GM18507 (cell line): ENCODE measurements at places on chromosomes 6 and 20.

- no peak for DNase-seq
These were observed 1.9 kb downstream of the PNLDC1 start for GRCh38 chr6:159801935-159802334.

GRCh38 chr6:1641343-1641885 is 31.7 kb downstream of the FOXC1 start:
- DNase-seq = no peak

- DNase-seq = no peak
These were observed 51.9 kb upstream of the SEC63 start for GRCh38 chr6:108009894-108010293.

GRCh38 chr20:35563834-35564233 is 22.0 kb downstream of the ERGIC3 start:
- no peak for DNase-seq

DNA sequence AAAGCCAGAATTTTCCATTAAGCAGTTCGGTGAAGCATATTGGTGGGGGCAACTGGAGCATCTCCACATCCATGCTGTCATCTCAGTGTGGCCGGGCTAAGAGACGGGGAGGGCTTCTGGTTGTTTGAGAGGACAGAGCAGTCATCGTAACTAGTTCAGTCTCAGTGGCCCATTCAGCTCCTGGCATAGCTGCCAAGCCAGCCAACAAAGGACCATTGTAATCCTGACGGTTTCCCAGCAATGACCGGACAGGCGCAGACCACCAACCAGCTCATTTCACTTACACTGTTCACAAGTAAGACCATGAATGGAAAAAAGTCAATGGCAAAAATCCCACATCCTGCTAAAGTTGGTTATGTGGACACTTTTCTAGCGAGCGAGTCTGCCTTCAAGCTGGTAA is 14.9 kb upstream of the HDDC2 start:
- DNase-seq = no peak

- DNase-seq = no peak
These were observed 71.8 kb downstream of the ASCC3 start for GRCh38 chr6:100809346-100809745.

GRCh38 chr20:10634683-10635411 is 39.0 kb downstream of the JAG1 start:
- no peak for DNase-seq

DNA sequence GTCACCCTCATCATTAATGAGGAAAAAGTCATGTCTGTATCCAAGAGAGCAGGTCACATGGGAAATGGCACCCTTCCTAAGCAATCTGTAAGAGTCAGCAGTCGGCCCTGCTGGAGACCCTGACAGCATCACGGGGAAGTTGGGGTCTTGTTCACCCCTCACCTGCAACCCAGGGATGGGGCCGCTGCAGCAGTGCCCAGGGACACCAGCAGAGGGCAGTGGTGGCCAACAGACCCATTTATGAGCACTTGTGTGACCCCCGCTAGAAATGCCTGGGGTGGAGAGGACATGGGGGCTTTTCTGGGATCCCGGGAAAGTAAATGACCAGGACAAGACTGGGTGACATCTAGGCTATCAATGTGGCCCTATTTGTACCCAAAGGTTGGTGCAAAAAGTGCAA is 35.9 kb downstream of the ANKRD60 start:
- no peak for DNase-seq

DNA sequence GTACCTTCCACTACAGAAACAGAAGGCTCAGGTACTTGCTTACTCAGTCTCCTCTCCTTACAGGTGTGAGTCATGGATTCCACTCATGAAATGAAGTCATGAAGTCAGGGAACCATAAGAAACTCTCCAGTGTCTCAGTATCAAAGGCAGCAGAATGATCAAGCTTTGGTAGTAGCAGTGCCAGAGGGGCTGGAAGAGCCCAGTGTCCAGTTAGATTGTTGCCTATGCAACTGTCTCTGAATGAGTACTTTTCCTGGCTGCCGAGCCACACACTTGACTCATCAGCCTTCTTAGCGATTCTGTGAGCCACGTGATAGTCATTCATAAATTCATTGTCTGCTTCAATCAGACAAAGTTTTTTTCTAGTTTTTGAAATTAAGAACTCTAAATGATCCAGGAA is 52.2 kb upstream of the DTNBP1 start:
- no peak for DNase-seq

DNA sequence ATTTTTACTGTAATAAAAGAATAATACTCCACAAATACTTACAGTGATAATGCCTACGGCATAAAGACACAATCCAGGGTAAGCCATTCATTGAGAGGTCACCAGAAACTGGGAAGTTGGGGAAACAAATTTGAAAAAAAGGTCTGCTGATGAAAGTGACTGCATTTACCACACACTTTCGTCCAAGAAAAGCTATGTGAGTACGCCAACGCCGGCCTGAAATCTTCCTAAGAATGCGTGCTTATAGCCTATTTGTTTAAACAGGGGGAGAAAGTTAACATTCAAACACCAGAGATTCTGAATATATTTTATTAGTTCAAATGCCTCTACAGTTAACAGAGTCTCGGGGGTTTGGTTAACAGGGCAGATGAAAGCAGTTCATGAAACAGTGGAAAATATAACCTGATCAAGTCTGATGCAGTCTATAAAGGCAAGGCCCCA is 657 bp upstream of the LTV1 start:
- no peak for DNase-seq

- DNase-seq = no peak
These were observed 18.8 kb downstream of the MRAP2 start for GRCh38 chr6:84052204-84052882.

GRCh38 chr6:111720931-111721496 is 115.3 kb upstream of the TRAF3IP2 start:
- DNase-seq = no peak

DNA sequence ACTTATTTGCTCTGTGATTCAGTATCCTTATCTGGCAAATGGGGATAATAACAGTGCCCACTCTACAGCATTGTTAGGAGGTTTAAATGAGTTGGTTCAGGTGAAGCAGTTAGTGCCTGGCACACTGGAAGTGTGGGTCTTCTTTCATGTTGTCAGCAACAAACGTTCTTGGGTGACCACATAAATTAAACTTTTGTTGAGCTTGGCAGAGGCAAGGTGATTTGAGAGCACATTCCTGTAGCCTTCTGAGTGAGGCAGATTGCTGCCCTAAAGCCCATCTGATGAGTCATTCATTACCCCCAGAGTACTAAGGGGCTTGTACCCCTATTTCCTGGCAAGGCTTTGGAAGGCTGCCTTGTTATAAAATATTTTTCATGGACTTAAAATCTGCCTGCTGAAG is 25.8 kb downstream of the SEC23B start:
- DNase-seq = no peak

GRCh38 chr6:161736781-161737292 is 463.0 kb upstream of the AGPAT4 start:
- DNase-seq = no peak

DNA sequence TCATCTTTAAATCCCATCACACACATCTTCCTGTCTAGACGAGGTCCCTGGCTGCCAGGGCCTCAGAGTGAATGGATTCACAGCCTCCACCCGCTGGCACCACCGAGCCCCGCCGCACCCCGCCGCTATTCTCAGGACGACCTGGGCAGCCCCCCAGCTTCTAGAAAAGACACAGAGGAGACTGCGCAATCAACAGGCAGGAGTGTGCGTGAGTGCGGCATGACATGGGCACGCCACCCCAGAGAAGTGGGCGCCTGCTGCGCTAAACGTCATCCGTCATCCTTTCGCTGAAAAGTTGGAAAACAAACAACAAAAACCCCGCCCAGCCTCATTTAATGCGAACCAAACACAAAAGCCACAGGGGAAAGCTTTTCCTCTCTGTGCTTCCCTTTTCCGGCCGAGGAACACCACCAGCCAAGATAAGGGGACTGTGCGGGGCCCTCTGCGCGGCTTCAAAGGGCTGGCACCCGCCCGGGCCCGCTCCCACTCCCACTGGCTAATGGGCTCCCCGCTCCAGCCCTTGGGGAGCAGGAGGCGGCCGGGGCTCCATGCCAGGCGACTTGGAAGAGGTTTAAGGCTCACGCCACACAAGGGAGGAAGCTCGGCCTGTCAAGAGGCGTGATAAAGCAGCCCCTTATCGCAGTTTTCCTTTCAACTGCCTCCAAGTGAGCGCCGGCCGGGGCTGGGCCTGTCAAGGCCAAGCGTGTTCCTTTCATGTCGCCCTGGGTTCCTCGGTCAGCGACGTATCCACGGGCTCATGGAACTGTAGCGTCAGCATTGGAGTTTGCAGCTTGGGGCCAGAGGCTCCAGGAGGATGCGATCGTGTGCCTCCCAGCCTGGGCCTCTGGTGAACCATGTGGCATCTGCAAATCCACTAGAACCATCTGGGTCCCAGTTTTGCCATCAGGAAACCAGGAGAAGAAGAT is 50.1 kb downstream of the NFATC2 start:
- no peak for DNase-seq

DNA sequence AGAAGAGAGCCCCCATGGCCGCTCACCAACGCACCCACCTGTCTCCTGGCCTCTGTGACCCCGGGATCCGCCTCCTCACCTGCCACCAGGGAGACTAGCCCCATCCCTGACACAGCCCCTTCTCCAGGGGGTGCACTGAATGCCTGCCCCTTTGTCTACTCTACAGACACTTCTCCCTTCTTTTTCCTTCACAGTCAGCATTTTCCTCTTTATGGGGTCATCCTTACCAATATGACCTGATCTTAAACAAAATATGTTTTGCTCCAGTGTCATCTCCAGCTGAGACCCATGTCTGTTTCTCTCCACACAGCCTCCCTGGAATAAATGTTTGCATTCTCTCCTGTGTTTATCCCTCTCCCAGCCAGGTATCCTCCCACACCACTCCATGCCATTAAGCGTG is 14.6 kb upstream of the CCR6 start:
- DNase-seq = no peak

DNA sequence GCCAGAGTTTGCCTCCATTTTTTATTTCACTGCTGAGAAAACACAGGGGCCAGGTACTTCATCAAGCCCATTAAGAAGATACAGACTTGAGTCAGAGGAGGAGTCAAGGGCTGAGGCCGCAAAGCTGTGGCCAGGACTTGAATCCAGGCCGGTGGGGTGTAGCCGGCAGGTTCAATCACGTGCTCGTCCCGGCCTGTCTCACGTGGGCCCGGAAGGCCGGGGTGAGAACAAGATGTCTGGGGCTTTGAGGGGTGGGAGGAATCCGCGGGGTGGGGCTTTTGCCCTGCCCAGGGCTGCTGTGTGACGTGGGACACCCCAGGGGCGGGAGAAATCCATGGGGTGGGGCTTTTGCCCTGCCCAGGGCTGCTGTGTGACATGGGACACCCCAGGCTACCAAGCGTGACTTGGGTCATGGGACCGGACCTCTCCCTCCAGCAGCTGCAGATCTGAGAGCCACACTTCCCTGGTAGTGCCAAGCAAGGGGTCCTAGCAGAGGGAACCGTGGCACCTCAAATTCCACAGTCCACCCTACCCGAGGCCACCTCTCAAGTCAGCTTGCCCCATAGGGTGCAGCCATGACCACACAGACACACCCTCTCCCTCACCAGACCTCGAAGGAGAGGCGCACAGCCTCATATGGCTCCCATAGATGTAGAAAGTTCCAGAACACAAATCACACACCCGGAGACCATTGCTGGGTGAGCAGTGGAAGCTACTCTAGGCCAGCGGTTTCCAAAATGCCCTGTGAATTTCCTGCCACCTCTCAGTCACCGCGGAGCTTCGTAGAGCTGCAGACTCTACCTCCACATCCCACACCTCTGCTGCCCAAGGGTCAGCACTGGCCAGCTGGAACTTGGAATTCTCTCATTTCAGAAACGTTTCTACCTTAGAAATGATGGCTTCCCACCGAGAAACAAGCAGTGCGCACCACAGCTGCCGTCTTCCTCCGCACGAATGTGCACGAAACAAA is 156.1 kb downstream of the DLL1 start:
- no peak for DNase-seq

DNA sequence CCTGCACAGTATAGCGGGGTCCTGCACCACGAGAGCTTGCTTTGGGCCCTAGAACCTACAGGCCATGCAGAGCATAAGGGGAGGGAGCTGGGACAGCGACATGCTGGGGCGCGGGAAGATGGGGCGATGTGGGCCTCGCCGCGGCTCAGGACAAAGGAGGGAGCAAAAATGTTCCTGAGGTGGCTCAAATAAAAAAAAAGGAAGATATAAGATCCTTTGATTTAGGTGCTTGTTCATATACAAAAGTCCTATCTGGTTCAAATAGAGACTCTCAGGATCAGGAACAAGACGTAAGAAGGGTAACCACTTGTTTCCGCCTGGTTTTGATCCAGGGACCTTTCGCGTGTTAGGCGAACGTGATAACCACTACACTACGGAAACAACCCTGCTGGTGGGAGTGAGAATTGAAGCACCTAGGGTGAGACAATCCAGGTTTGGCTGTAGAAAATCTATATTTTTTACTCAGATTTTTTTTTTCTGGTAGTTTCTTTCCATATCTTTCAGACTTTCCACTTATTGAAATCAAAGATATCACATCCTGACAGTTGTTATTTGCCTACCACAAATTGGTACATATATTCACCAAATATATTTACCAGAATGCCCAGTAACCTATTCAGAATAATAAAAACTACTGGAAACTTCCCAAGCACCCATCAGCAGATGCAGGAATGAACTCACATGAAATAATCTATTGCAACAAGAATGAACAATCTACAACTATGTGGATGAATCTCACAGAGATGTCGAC is 177.9 kb upstream of the ZNF184 start:
- DNase-seq = no peak

DNA sequence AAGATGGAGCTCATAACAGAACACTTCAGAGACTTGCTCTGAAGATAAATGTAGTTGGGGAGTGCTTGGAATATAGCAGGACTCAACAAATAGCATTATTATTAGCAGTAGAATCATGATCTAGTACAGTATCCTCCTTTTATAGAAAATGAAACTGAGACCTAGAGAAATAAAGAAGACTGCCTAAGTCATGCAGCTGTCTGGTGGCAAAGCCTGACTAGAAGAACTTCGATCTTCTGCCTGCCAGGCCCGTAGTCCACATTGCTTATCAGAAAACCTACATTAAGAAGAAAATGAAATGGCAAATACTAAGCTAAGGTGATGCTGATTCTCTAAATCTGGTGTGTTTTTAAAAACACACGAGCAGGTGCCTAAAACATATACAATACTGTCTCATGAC is 46.4 kb upstream of the DST start:
- DNase-seq = no peak
